ENCODE measurements at places on chromosomes 16 and 17.
A peak's percentile ranks its signal among the peaks of the same experiment; 100 is the strongest.

DNA sequence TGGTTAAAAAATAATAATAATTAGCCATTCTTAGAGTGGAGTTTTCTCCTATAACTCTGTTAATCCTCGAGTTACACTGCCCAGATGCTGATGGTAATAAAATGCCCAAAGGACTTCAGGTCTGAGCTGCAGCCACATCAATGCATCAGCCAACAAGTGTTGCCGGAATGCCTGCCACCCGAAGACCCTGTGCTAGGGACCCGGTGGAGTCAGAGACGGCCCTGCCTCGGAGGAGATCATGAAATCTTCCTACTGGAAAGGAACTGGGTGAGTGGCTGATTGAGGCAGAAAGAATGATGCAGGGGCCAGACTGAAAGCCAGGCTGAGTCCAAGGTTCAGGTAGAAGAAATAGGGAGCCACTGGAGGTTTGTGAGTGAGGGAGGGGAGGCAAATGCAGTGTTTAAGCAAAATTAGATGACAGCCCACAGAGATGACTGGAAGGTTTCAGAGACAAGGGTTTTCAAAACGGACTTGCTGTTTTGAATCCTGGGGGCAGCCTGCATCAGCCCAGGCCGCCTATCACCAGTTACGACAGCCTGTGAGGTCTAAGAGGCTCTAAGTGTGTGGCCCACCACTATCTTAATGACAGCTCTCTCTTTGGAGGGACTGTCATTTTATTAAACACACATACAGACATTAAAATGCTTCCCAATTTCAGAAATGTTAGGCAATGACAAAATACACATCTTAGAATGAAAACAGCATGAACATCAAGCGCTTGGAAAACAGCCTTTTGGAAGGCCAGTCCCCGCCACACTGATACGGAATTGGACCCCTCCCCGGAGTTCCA lies 100.0 kb downstream of the ZNF423 start:
- no peak for DNase-seq

DNA sequence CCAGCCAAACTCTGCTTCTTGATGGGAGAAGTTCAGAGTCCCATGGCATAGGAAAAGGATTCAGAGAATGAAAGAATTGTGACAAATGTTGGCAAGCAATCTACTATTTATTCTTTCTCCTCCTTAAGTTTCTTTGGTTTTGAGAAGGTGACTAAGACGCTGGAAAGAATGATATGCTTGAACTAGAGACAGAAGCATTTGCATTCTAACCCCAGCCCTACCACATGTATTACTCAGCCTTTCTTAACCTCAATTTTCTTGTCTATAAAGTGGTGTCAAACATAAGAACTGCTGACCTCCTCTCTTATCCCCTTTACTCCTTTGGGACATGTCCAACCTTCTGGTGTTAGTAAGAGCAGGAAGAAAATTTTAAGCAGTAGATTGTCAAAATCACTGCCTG lies 124.7 kb downstream of the HS3ST2 start:
- DNase-seq: no peak

DNA sequence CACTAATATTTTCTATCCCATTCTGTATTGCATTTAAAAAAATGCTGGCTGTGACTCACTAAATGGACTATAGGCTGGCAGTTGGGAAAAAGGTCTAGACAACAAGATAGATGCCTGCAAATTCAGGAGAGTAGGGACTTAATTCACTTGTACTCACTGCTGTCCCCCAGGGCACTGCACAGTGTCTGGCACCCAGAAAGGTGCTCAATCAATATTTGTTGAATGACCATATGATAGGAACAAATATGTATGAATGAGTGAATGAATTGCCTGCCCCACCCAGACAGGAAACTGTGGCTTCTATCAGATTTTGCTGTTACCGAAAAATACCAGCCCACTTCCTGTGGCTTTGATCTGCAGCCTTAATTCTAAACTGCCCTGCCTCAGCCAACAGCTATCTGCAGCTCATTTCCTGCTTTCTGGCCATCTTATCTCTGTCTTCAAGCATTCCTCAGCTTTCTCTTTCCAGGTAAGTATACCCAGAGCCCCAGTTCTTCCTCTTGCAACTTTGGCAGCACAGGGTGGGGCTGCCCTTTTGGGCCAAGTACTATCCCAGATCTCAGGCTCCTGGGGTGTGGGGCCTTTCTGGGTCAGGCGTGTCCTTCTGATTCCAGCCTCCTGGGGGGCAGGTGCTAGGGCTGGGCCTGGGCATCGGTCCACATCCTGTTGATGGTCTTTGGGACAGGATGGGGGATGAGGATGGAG lies 15.3 kb upstream of the TNS4 start:
- peak; percentile 92 for DNase-seq

GRCh38 chr16:55539488-55539887 lies 27.0 kb upstream of the CAPNS2 start:
- no peak for DNase-seq
